ENCODE measurements at places on chromosomes 1 and 21.
A peak's percentile ranks its signal among the peaks of the same experiment; 100 is the strongest.

- DNase-seq = no peak
Measured at GRCh38 chr1:231107600-231108326, 54.1 kb upstream of the TRIM67 start.

- no peak for DNase-seq
Measured at GRCh38 chr1:9848022-9848421, 24.3 kb upstream of the CLSTN1 start.

- no peak for DNase-seq
Measured at GRCh38 chr1:101485712-101486111, 248.9 kb downstream of the S1PR1 start.

DNA sequence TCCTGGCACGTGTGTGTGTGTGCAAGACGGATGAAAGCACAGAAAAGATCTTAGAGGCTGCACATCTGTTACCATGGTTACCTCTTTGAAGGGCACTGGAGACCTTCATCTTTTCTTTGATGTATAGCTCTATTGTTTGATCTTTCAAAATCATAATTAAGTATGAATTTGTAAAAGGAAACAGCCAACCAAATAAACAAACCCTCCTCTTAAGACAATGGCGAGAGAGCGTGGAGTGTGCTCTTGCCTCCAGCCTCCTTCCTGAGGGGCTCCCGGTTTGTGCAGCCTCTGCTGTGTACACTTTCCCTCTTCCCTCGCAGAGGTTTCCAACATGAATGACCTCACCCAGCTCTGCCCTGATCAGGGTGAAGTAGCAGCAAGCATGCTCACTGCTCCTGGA is 27.9 kb downstream of the CACNA1S start:
- no peak for DNase-seq

DNA sequence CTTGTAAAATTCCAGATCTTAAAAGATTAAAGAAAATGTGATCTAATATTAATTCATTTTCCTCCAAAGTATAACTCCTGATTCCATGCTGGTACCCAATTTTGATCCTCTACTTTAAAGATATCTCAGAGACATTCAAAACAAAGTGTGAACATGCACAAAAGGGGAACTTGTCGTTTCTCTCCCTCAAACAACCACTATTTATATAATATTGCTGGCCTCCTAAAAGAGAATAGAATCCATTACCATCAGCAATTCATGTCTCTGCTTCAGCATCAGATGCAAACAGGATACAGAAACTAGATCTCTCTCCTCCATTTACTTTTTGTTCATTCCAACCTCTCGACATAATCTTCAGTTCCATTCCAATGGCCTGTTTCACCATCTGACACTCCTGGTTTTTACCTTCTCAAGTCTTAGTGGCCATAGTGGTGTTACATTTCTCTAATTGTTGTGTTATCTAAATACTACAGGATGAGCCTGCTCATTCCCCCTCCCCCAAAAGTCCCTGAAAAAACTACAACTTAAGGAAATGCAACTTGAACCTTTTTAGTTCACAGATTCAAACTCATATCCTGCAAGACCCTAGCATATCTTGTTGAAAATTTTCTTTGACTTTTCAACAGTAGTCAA is 4.1 kb downstream of the NRIP1 start:
- no peak for DNase-seq

DNA sequence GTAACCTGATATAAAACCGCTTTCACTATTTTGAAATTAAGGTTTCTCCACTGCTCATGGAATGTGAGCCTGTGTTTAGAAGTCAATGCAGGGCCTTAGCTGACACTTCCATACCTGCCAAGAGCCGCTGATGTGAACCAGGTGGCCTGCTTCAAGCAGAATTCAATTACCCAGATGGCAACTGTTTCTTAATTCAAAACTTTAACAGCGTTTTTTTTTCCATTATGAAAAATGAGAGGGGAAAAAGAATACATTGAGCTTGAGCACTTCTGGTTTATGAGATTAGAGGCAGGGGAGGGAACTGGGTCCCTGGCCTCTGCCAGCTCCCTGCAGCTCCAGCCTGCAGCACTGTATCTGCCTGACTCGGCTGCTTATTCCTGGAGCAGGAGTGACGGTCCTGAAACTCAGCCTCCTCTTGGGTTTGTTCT is 7.7 kb upstream of the ATP1A1 start:
- no peak for DNase-seq

- no peak for DNase-seq
Measured at GRCh38 chr1:60265560-60266535, 192.3 kb upstream of the C1orf87 start.

- DNase-seq = no peak
Measured at GRCh38 chr21:27108228-27108627, 141.3 kb upstream of the ADAMTS5 start.

DNA sequence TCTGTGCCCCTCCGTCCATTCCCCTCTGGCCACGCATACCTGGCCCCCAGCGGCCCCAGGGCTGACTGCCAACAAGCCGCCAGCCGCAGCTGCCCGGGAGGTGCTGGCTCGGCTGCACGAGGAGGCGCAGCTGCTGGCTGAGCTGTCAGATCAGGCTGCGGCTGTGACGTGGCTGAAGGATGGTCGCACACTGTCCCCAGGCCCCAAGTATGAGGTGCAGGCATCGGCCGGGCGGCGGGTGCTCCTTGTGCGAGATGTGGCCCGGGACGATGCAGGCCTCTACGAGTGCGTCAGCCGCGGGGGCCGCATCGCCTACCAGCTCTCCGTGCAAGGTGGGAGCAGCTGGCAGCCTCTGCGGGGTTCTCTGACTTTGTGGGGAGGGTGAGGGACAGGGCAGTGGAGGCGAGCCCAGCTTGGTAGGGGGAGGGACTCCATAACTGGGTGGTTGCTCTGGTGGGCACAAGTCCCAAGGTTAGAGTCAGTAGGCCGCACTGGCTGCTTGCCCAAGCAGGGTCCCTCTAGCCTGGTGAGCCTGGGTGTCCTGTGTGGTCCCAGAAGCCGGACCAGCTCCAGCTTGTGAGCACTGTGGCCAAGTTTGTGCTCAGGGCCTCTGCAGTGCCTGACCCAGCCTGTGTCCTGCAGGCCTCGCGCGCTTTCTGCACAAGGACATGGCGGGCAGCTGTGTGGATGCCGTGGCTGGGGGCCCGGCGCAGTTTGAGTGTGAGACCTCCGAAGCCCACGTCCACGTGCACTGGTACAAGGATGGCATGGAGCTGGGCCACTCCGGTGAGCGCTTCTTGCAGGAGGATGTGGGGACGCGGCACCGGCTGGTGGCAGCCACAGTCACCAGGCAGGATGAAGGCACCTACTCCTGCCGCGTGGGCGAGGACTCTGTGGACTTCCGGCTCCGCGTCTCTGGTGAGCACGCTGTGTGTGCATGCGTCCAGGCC is 8.8 kb downstream of the OBSCN start:
- peak; percentile 80 for DNase-seq

GRCh38 chr1:12464045-12464461 is 154.0 kb downstream of the DHRS3 start:
- no peak for DNase-seq

- DNase-seq = no peak
Measured at GRCh38 chr1:60035921-60036320, 37.6 kb downstream of the C1orf87 start.

GRCh38 chr1:77394166-77394565 is 112.3 kb downstream of the AK5 start:
- DNase-seq = no peak

- DNase-seq = no peak
Measured at GRCh38 chr1:245715291-245715701, 560.5 kb downstream of the KIF26B start.

- DNase-seq = peak; percentile 30
Measured at GRCh38 chr1:18962121-18962721, 5.7 kb upstream of the IFFO2 start.

GRCh38 chr21:14215971-14216641 is at the start of gene RBM11:
Gene RBM11, plus strand, starts transcription at chr21:14216157. Its CDS starts 30 bp downstream, at chr21:14216187.
- peak; percentile 77 for DNase-seq

DNA sequence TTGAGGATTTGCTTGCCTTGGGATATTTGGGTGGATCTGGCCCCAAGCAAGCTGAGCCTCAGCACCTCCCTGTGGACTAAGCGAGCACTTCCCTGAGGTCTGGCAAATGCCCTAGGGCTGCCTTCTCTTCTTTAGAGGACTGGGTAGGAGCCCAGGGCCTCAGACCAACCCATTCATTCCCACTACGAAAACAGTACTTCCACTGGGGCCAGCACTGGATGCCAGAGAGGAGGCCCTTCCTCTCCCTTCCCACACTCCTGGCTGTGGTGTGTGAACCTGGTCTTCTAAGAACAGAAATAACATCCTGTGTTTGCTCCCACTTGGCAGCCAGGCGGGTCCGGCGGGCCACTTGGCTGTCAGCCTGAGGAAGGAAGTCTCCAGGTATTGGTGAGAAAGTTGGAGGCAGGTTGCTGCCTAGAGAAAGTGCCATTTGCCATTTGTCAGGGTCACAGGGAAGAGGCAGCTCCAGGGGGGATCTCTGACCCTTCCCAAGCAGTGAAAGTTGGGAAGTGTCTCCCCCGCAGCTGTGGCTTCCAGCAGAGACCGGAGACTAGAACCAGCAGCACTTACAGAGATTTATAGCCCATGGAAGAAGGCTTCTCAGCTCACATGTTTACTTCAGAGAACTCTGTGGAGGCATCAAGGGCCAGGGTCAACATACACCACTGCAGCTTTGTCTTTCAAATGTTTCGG is 323.5 kb downstream of the SIPA1L2 start:
- DNase-seq = peak; percentile 59

GRCh38 chr1:70892930-70893329 is 154.7 kb downstream of the PTGER3 start:
- DNase-seq = no peak

DNA sequence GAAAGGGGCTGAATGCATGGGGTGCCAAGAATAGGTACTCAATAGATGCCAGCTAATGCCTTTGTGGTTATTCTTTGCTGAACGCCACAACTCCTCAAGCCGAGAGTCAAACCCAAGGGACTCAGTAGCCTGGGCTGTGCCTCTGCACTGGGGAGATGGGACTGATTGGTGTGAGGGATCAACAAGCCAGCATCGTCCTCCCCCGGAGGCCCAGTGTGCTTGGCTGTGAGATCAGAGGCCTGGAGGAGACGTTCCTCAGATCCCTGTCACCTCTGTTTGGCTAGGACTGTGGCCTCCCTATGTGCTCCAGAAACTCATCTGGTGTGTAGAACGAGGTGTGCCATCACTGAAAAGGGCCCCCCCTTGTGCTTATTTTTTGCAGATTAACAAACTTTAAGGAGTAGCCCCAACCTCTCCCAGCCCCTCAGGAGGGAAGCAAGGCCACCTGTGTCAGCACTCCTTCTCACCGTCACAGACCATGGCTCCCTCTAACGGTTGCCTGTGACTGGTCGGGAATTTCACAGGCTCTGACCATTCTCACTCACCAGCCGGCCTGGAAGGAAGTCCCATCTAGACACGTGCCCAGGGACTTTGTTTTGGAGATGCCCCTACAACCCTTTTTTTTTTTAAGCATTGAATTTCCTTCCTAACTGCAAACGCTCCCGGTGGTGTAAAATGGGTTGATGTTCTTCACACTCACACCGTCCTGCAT is 194.0 kb upstream of the VAMP3 start:
- no peak for DNase-seq

- DNase-seq = no peak
Measured at GRCh38 chr1:109096120-109096519, 5.6 kb downstream of the TMEM167B start.

DNA sequence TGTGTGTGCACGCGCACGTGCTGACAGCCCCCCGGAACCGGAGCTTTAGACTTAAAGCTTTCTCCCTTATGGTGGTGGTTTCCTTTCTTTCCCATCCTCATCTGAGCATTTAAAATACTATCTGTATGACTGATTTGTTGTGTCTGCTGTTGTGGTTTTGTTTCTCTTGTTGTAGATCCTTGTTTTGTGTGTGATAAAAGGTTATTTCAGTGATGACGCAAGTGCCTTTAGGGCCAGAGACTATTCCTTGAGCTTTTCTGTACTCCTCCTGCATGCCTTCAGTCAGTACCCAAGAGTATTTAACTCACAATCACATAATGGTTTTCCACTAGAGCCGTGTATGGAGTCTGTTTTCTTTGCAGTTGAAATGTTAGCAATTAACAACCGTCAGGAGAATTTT is 45.4 kb downstream of the LCA5L start:
- DNase-seq = no peak

- DNase-seq = no peak
Measured at GRCh38 chr1:18602533-18603211, 28.0 kb upstream of the PAX7 start.

DNA sequence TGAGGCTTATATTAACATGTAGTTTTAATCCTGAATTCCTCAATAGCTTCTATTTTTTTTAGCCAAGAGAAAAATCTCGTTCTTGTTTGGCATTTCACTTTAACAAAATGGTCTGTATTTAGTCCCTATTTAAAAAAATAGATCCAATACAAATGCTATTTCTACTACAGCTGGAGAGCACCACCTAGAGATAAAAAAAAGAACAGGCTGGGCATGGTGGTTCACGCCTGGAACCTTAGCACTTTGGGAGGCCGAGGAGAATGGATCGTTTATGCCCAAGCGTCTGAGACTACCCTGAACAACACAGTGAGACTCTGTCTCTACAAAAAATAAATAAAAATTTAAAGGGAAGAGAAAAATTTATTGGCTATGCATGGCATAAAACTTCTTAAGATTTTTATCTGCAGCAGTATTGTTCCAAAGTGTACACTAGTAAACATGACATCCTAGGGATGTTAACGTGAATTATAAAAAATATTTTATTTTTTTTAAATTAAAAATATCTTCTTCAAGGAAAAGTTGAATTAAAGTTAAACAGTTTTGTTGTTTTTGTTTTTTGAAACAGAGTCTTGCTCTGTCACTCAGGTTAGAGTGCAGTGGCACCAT is 4.4 kb downstream of the ST7L start:
- no peak for DNase-seq

- DNase-seq = no peak
Measured at GRCh38 chr21:14846621-14847020, 218.2 kb downstream of the NRIP1 start.

DNA sequence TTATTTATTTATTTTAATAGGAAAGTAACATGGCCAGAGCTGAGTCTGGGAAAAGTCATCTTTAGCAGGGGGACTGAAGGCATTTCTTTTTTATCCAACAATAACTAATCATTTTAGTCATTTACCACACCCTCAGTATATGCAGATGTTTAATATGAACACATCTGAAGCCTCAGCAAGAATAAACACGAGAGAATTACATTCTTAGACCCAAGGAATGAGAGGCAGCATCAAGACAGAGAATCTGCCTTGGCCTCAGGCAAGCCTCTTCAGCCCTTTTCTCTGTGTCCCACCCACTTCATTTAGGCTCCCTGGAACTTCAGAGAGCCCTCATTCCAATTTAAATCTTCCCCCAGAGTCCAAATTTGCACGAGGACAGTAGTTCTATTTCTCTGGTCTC is 17.0 kb upstream of the IGSF3 start:
- no peak for DNase-seq

- no peak for DNase-seq
Measured at GRCh38 chr1:203178083-203178482, 2.5 kb upstream of the MYBPH start.

- peak; percentile 58 for DNase-seq
Measured at GRCh38 chr1:54081306-54082270, 28.2 kb downstream of the TCEANC2 start.

GRCh38 chr1:11880181-11880575 is 21.4 kb upstream of the NPPB start:
- peak; percentile 39 for DNase-seq

- no peak for DNase-seq
Measured at GRCh38 chr1:9670085-9670484, 18.6 kb downstream of the PIK3CD start.

- DNase-seq = no peak
Measured at GRCh38 chr1:217184854-217185253, 446.0 kb downstream of the GPATCH2 start.
